Smooth muscle cell of the coronary artery (primary cell): ENCODE measurements at places on chromosomes 6 and 20. TPM values are rescaled to one million over a fixed set of nuclear protein-coding genes. Genes with fewer than 3 reads are reported as not detected.

TP53TG5 gene
- total RNA-seq, result 0.12 TPM in 1 of 2 replicates, not detected in the other

DLK2 gene
- total RNA-seq, result 0.23 and 0.47 TPM in 2 replicates

ARFGEF3 gene
- total RNA-seq, result under 0.01 and 0.08 TPM in 2 replicates

AAR2 gene
- 8.7 and 21.9 TPM in 2 replicates for total RNA-seq

ATP6V1G2 gene
- 2.6 and 6.0 TPM in 2 replicates for total RNA-seq

FKBP1C gene
- total RNA-seq, result 0.23 TPM in 1 of 2 replicates, not detected in the other

CLPSL2 gene
- total RNA-seq, result not detected in 2 replicates

TINAG gene
- total RNA-seq, result not detected in 2 replicates

CCND3 gene
- total RNA-seq, result 13.6 and 19.5 TPM in 2 replicates

ZNF133 gene
- total RNA-seq, result 21.8 and 23.2 TPM in 2 replicates

ACTR5 gene
- 3.4 and 4.8 TPM in 2 replicates for total RNA-seq

SIRPG gene
- not detected in 2 replicates for total RNA-seq

HCRTR2 gene
- not detected in 2 replicates for total RNA-seq

FAM217A gene
- not detected in 2 replicates for total RNA-seq
